ENCODE measurements at places on chromosomes 12 and 14. TPM values are rescaled to one million over a fixed set of nuclear protein-coding genes. Genes with fewer than 3 reads are reported as not detected.
A peak's percentile ranks its signal among the peaks of the same experiment; 100 is the strongest.

Gene ZDHHC22
- polyA plus RNA-seq, result 0.64 TPM

Gene CLMN
- polyA plus RNA-seq, result 41.5 TPM

Gene IL22
- not detected for polyA plus RNA-seq

Gene ADAMTS20
- polyA plus RNA-seq, result 0.83 TPM

Gene ARHGAP5
- 99.6 TPM for polyA plus RNA-seq

Gene MUCL1
- polyA plus RNA-seq, result not detected

Gene LRRK2
- polyA plus RNA-seq, result 34.2 TPM

Gene TAS2R46
- 0.14 TPM for polyA plus RNA-seq

Gene KLRB1
- 6.4 TPM for polyA plus RNA-seq

Gene RASSF9
- polyA plus RNA-seq, result 11.6 TPM

GRCh38 chr14:56730538-56731145 is 79.6 kb downstream of the OTX2 start:
- DNase-seq, result no peak

- no peak for DNase-seq
Observed at GRCh38 chr12:102439426-102440405, 40.6 kb downstream of the IGF1 start.

DNA sequence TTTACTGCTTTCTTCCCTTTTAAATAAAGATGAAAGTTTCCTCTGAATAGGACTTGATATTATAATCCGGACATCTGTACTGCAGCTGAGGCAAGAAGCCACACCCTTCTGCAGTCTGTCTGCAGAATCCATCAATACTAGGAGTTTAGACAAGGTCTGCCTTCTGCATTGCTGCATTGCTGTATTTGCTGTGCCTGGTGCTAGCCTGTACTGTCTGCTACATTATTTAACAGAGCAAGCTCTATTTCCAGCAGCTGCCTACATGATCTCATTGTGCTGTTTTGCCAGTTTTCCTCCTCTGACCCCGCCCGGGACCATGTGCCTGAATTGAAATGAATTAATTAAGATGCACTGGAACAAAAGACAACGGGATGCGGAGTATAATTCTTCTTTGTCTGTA is 1.7 kb downstream of the TUBA1A start:
- DNase-seq, result peak; percentile 45

GRCh38 chr14:101225157-101226152 is 321.9 kb upstream of the RTL1 start:
- DNase-seq, result peak; percentile 42

- DNase-seq, result no peak
Observed at GRCh38 chr12:131499160-131499863, 211.6 kb upstream of the SFSWAP start.

GRCh38 chr12:116317986-116318575 is 40.6 kb upstream of the MED13L start:
- no peak for DNase-seq

GRCh38 chr12:111728795-111729194 is 37.9 kb upstream of the ALDH2 start:
- no peak for DNase-seq

DNA sequence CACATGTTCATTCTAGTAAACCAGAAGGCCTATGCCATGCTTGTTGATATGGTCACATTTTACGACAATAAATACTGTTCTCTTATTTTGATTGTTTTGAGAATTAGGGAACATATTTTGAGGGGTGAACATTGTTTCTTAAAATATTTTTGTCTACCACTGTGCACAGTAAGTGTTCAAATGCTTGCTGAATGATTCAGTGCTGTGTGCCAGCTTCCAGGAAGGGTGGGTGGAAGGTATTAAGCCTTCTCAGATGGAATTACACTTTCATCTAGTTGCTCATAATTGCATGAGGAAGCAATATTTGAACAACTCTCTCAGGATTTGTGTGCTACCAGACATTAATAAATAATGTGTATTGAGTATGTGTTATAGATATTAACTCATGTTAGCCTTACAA is 15.5 kb upstream of the TMX1 start:
- DNase-seq, result no peak

- DNase-seq, result peak; percentile 31
Observed at GRCh38 chr12:43835264-43835655, 621 bp upstream of the TMEM117 start.

DNA sequence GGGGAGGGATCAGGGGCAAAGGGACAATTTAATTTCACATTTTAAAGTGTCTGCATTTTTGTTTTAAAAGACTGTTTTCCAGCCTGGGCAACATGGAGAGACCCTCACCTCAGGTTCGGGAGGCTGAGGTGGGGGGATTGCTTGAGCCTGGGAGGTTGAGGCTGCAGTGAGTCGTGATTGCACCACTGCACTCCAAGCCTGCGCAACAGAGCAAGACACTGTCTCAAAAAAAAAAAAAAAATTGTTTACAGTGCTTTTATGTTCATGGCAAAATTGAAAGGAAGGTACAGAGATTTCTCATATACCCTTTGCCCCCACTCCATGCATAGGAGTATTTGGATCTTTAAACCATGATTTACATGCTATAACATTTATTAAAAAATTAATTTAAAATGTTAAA is 16.4 kb upstream of the HVCN1 start:
- DNase-seq, result no peak

DNA sequence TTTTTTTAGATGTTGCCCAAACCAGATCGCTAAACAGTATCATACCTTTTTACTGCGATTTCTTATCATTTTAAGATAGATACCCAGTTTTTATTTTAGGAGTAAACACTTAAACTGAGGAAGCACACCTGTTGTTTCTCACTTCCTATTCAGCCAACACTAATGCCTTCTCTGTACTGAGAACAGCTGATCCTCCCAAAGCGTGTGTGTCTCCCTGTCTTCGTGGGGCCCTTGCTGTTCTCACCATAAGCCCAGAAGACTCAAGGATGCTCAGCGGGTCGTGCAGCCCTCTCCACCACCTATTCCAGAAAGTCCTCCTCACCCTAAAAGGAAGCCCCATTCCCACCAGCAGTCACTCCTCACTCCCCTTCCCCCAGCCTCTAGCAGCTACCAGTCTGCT is 14.8 kb downstream of the PPP2R5C start:
- DNase-seq, result no peak

DNA sequence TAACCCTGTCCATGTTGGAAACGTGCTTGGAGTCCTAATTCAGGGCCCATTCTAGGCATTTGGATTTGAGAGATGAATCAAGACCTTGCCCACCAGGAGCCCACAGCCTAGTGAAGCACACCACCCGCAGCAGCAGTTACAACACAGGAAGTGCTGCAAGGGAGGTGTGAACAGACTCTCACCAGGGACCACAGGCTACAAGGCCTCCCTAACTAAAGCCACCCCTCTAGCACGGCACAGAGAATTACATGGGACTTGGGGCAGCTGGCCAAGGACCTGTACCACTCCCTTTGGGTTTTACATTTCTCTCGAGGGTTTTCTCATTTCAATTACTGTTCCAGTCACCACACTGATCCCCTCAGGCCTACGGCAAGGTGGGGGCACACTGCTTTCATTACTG is 49.5 kb upstream of the FOXN3 start:
- DNase-seq, result no peak

DNA sequence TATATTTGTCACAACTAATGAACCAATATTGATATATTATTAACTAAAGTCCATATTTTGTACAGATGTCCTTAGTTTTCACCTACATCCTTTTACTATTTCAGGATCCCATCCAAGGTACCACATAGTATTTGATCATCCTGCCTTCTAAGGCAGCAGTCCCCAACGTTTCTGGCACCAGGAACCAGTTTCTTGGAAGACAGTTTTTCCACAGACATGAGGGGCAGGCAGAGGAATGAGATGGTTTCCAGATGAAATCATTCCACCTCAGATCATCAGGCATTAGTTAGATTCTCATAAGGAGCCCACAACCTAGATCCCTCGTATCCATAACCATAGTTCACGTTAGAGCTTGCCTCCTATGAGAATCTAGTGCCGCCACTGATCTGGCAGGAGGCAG is 82.8 kb upstream of the BCL2L14 start:
- DNase-seq, result no peak

GRCh38 chr12:16020031-16020430 is 108.9 kb downstream of the DERA start:
- no peak for DNase-seq

- peak; percentile 64 for DNase-seq
Observed at GRCh38 chr14:91380610-91381371, 36.8 kb downstream of the CCDC88C start.
